ENCODE measurements at places on chromosomes 2 and 18.

- DNase-seq: no peak
These were observed 130.2 kb downstream of the EXOC6B start for GRCh38 chr2:72695676-72696075.

DNA sequence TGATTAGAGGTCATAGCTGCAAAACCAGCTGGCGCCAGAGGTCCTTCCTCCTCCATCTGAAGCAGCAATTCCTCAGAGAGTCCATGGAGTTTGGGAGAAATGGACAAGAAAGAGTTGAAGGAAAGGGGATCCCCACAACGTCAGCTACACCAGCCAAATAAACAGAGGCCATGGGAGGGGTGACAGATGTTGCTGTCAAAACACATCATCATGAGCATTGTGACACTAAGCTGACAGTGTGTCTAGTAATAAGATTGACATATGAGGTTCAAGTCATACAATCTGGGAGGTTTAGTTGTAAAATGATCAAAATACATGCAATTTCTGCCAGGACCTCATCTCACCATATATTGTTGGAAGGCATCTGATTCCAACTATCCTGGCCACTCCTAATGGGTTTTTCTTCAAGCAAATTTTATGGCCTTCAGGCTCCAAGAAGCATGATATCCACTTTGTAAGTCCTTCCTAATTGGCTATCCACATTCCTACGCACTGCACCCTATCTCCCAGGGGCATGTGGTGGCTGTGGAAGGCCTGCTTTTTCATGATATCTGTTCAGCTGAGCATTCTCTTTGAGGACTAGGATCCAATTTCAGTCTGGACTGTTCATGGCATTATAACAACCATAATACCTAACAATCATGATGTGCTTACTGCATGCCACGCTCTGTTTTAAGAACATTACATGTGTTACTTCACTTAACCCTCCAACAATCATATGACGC, 335.0 kb upstream of the ID2 start:
- no peak for DNase-seq

- no peak for DNase-seq
These were observed 70.2 kb downstream of the LRRC30 start for GRCh38 chr18:7301094-7301493.

DNA sequence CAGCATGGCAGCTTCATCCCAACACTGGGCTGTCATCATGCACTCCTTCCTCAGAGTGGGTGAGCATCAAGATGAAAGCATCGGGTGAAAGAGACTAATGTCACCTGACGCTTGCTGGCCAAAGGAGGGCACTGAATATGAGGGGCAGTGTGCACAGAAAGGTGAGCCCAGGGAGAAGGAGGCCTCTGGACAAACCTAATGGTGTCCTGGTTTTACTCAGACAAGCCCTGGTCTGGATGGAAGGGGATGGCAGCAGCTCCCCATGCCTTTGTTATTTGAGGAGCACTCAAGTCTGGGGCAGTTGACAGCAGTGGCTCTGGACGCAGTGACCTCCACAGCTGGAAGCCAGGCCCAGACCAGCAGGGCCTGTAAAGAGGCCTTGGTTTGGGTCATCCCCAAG, 209.7 kb downstream of the SMAD2 start:
- no peak for DNase-seq

GRCh38 chr2:159960414-159960813, 102.0 kb downstream of the PLA2R1 start:
- DNase-seq: no peak

- no peak for DNase-seq
These were observed 13.6 kb upstream of the CXXC1 start for GRCh38 chr18:50301074-50301473.

- no peak for DNase-seq
These were observed 42.3 kb downstream of the SLC4A1AP start for GRCh38 chr2:27705851-27706622.

GRCh38 chr2:98907966-98908905, 27.8 kb downstream of the CRACDL start:
- DNase-seq: no peak

DNA sequence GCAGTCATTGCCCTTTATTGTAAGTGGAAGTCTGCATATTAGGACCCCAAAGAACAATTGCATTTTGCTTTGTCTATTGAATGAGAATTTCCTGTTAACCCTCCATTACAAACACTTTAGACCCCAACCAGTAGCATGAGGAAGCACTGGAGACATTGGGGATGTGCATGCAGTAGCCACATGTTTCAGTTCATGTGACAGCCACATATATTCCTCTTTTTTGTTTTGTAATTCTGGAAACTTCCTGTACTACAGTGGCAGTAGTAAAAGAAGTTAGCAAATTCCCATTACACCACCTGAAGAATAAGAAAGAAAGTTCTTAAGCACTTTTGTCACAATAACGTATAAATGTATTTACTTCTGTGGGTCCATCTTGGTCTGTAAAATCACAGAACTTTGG, 281.1 kb upstream of the SLC14A2 start:
- no peak for DNase-seq

DNA sequence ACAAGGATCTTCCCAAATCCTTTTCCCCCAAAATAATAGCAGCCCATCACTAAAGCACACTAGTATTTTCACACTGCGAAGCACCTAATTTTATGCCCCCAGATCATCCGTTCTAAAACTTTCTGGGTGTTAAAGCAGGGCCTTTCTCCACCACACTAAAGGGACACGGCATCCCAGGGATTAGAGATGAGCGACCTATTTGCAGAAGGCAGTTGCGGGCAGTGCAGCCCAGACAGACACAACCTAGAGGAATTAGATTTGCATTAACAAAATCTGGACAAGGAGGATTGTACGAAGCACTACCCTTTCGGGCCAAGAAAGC, 402 bp downstream of the OSGEPL1 start:
- DNase-seq: no peak

DNA sequence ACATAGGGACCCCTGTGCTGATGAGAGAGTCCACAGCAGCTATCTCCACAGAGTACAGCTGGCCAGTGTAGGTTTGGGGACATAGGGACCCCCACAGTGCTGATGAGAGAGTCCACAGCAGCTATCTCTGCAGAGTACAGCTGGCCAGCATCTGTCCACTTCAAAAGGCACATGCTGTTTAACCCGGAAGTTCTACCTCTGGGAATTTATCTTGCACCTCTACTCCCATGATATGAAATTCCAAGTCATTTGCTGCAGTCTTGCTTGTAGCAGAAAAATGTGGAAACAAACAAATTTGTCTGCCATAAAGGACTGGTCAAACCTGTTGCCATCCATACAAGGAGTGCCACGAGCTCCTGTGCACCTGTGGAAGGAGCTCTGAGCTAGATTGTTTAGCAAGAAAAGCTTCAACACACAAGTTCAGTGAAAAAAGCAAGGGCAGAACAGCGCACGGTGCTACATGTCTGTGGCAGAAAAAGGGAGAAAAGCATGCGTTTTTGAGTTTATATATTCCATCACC, 33.1 kb downstream of the LRRFIP1 start:
- no peak for DNase-seq

GRCh38 chr2:8984855-8985254, 18.6 kb downstream of the MBOAT2 start:
- DNase-seq: no peak

DNA sequence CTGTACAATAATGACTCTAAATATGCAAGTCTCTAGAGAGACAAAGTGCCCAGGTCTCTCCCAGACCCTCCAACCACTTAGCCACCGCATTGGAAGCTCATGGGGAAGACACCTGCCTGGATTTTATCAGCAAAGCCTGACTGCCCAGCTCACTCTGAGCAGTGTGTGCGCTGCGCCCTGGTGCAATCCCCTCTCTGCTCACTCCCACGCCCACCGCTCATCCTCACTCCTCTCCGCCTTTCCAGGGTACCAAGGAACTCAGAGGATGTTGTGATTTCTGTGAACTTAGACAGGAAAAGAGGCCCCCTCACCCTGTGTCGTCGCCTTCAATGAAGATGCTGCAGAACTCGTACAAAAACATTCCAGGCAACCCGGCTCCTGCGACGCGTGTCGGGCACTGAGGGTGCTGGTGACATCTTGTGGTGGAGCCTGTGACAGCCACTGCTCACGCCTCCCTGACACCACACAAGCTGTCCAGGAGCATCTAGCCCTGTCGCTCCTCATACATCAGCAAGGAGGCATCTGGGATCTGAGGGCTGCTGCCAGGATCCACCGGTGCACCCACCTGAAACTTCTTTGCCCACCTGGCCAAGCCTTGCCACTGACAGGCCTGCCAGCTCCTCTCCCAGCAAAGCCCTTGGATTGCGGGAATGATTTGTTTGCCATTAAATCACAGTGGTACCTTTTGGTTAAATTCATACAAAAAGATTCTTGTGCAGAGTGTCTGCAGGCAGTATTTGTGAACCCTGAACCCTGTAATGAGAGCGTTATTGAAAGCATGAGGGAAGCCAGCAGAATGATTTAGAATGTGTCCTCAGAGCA, 220.4 kb downstream of the ZNF516 start:
- no peak for DNase-seq

DNA sequence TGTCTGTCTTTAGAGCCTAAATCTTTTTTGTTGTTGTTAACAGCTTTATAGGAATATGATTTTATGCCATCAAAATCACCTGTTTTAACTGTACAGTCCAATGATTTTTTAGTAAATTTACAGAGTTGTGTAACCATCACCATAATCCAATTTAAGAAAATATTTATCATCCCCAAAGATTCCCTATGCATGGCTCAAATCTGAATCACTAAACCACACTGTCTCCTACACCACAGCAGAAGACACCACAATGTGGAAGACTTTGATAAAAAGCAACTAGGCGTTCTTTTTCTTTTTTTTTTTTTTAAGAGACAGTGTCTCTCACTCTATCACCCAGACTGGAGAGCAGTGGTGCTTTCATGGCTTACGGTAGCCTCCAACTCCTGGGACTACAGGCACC, 99.6 kb downstream of the TXNL1 start:
- no peak for DNase-seq

DNA sequence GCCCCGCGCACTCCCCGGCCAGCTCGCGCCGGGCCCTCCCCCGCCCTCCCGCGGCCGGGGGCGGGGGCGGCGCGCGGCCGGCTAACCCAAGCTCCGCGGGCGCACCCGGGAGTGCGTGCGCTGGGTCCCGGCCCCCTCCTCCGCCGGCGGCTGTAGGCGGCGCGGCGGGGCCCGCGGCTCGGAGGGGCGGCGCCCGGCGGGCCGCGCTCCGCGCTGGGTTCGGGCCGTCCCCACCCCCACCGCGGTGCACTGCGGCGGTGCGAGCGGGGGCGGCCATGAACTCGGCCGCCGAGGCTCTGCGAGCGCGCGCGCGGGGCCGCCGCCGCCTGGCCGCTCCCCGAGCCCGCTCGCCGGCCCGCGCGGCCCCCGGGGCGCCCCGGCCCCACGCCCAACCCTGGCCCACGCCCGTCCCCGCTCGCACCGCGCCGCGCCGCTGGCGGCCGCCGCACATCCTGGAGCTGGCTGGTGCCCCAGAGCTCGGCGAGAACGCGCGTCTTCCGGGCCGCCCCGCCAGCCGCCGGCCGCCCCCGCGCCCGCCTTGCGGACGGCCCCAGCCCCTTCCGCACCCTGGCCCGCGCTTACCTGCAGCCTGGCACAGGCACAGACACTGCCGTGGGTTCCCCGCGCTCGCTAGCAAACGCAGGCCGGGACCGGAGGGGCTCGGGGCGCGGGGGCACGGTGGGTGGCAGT, at the start of gene ZBTB14:
ZBTB14 (minus strand) TSS at position 496 of the 690 bp plus-strand sequence. CDS start 2,480 bp downstream, outside the sequence.
- DNase-seq: peak; percentile 83

- DNase-seq: no peak
These were observed 676.0 kb downstream of the NRXN1 start for GRCh38 chr2:50355891-50356290.

DNA sequence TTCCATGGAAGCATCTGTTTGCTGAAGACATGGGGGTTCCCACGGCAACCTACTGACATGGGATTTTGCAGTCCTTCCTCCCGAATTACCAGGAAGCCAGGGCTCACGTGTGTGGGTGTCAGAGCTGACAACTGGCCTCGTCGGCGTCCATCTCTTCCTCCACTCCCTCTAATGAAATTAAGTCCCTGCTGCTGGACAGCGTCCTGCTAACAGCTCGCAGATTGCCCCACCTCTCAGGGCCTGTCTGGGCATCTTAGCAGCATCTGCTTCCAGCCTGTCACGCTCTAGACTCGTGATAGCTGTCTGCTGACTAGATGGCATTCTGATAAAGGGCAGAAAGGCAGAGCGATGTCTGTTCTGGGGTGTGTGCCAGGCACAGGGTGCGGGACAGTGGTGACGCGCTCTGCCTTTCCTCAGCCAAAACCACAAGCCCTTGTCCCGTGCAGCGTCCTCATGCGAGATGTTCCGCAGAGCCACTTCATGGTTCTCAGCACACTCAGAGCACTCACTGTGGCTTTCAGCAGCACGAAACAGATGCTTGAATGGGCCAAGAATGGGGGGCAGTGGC, 161.1 kb downstream of the ARL4C start:
- DNase-seq: peak; percentile 5

GRCh38 chr2:2173633-2174032, 157.4 kb downstream of the MYT1L start:
- no peak for DNase-seq

- no peak for DNase-seq
These were observed 88.6 kb downstream of the ZBTB7C start for GRCh38 chr18:48320639-48320945.

- DNase-seq: no peak
These were observed 95.8 kb downstream of the TMEM163 start for GRCh38 chr2:134623046-134623445.

DNA sequence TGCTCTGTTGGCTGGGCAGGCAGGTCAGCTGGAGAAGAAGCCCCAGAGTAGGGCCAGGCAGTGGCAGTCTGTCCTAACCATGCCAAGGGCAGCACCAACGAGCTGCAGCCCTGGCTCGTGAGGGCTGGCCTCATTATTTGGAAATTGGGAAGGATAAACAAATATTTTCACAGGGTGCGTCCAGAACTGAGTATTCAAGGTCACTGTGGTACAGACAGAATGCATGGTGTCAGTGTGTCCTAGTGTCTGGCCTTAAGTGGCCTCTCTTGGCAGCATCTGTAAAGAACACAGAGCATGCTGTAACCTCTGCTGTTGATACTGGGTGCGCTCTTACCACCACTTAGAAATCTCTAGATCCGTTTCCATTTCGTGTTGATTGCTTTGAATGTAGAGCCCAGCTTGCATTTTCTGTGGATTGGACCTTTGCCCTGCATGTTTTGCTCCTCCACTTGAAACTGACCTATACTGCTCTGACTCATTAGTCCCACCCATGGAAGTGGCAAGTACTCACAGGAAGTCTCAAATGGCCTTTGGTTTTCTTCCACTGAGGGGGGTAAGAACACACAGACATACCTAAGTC, 88.2 kb downstream of the GREB1L start:
- no peak for DNase-seq

DNA sequence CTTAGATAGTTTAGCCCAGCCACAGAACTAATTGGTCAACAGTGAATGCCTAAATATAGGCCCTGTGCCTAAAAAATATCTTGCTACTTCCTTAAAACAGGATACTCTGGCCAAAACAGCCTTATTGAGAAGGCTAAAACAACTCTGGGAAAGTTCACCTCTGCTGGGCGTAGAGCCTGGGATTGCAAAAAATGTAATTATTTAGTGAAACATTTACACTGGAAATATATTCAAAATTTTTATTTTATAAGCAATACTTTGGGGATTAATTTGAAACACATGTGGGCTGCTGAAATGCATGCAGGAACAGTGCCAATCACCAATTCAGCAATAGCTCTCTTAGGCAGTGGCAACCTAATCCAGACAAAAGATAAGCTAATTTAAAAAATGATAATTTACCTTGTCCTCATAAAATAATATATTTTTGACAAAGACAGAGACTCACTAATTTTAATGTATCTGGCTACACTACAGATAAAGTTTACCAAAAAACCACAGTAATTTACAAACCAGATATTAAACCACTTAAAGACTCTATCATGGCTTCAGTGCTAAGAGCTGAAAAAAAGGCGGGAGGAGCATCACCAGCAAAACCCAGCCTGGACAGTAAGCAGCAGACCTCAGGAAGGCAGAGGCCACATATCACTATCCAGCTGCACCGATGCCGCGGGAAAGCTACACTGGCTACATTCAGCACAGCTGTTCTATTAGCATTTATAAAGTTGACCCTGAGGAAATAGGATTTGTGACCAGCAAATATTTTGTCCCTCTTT, 18.5 kb downstream of the TRAK2 start:
- DNase-seq: no peak

All from T-helper 2 cell (primary cell).